ENCODE measurements at places on chromosomes 11 and 22.

DNA sequence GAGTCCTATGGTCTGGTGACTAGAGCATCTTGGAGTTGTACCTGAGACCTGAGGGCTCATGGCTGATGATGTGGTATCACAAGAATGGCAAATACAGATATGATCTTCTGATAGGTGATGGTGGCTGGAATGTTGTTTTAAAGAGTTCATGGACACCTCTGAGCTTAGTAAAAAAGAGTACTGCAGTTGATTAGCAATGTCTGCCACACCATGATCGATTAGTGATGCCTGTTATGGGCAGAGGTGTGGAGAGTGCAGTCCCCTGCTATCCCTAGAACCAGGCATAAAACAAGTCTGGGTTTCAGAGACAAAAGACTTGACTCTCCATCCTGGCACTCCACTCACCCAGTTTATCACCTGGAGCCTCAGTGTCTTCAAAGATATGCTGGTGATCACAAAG lies 1.4 kb upstream of the BATF2 start:
- no peak for DNase-seq

DNA sequence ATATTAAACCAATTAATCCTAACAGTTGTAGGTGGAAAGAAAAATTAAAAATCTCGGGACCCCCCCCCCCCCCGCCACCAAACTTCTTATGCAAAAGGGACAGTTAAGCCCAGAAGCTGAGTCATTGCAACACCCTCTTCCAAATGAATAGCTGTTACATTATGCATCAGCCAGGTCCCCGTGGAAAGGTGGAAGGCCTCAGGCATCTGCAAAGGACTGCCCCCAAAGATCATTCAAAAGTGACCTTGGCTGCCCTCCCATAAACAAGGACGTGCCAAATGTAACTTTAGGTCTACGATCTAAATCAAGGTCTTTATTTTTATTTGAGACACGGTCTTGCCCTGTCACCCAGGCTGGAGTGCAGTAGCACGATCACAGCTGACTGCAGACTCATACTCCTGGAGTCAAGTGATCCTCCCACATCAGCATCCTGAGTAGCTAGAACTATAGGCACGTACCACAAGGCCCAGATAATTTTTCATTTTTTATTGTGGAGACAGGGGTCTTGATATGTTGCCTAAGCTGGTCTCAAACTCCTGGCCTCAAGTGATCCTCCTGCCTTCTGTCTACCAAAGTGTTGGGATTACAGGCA lies 22.8 kb downstream of the SYN3 start:
- no peak for DNase-seq

- no peak for DNase-seq
Measured at GRCh38 chr11:12050470-12051286, 42.3 kb upstream of the DKK3 start.

- DNase-seq: no peak
Measured at GRCh38 chr22:37428649-37429586, 1.6 kb upstream of the ELFN2 start.

DNA sequence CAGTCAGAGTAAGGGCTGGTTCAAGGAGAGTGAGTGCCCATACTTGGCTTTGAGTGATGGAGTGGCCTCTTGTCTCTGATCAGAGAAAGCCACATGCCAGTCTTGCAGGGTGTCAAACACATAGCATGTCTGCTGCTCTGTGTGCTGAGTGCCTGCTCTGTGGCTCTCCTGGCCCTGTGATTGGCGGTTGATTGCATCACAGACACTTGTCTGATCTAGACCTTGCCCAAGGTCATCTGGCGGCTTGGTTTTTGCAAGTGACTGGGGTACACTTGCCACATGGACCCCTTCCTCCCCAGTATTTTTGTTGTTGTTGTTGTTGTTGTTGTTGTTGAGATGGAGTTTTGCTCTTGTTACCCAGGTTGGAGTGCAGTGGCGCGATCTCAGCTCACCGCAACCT lies 10.3 kb downstream of the OSBP2 start:
- no peak for DNase-seq

GRCh38 chr11:48122656-48123055 lies 94.0 kb upstream of the OR4B1 start:
- no peak for DNase-seq

GRCh38 chr11:86418917-86419316 lies 44.2 kb downstream of the CCDC81 start:
- DNase-seq: no peak

All from GM06990 (cell line).